ENCODE measurements at places on chromosomes 2 and 18.
A peak's percentile ranks its signal among the peaks of the same experiment; 100 is the strongest.

GRCh38 chr2:220309215-220309614 is 681.8 kb downstream of the SLC4A3 start:
- no peak for DNase-seq

DNA sequence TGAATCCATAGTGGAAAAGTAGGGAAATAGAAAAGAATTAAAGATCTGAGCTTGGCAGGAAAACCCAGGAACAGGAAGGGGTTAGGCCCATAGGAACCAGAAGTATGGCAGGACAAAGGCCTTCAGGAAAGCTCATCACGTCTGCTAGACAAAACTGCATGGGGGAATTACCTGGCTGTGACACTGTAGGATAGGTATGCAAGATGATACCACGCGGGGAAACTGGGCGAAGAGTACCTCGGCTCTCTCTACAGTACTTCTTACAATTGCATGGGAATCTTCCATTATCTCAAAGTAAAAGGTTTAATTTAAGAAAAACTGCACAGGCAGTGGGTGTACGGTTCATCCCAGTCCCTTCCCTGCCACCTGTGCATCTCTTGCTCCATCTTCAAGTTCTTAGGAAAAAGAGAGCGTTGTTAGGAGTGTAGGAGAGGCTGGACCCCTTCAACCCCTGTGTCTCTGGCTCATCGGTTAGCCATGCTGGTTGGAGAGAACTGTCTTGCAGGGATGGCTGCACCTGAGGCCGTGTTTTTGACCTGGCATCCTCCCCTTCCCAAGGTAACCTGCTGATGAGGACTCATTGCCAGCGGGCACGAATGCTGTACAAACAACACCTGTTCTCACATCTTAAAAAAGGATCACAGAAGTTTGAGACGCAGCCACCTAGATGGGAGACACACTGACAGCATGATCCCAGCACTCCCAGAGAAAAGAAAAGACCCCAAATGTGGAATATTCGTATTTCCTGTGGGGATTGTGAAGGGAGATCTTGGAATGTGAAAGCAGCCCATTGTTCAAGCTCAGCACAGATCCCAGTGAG is 120.5 kb upstream of the COPS8 start:
- no peak for DNase-seq

GRCh38 chr18:45133276-45133675 is 452.6 kb downstream of the SETBP1 start:
- DNase-seq, result no peak

DNA sequence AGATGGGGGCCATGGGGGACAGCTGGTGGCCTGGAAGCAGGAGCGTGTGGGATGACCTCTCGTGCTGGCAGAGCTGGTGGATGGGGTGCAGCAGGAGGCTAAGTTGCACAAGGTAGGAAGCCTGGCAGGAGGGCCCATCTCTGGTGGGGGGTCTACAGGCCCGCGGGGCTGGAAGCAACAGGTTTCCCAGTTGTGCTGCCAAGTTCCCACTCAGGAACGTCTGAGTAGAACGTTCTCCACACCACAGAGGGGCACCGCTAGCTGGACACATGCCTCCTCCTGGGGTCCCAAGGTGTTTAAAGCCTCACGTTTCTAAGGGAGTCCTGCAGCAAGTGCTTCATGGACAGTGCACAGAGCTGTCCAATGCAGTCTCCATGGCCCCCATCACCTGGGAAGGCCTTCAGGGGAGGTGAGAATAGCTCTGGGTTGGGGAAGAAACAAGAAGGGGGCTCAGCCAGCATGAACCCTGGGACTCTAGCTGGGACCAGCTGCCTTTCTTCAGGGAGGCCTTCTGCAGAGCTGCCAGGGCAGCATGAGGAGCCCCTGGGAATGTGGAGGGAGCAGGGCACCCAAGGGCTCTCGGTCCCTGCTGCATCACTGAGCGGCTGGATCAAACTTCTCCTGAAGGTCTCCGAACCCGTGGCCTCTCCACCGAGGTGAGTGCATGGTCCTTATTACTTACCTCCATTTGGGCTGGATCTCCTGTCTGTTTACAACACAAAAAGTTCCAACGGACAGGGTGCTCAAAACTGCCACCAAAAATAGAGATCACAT is 80.0 kb downstream of the TWIST2 start:
- DNase-seq, result no peak

GRCh38 chr2:34567128-34567527 is 968.0 kb upstream of the FAM98A start:
- DNase-seq, result no peak

DNA sequence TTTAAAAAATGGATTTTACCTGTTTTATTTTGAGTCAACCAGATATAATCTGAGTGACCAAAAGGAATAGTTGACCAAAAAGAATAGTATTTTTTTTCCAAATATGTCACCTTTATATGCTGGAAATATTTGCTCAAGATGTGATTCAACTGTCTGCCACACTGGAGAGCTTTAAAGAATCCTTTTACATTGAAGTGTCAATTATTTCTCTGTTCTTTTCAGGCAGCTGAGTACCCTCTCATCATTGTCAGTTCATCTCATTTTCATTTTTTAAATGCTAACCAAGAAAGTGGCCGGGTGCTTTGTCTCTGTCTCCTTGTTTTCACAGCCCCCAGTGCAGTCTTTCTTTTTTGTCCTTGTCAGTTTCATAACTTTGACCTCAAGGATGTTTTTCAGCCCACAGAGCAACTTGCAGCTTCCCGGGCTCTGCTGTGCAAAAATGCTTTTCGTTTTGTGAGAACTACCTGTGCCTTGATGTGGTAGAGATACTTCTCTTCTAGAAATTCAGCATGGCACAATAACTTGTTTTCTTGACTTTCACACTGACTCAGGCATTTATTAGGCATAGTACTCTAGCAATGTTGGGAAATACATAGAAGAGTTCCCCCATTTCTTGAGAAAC is 23.4 kb upstream of the CERS6 start:
- peak; percentile 82 for DNase-seq

GRCh38 chr2:195319548-195320412 is 337.2 kb upstream of the SLC39A10 start:
- no peak for DNase-seq

- no peak for DNase-seq
Observed at GRCh38 chr18:35458677-35459441, 38.9 kb downstream of the INO80C start.

Data from activated CD4-positive, alpha-beta T cell treated with anti-CD3 and anti-CD28 coated beads, Interleukin-2, amount 50 U/mL, for 16 hours (primary cell).